ENCODE measurements at places on chromosomes 3 and 15. TPM values are rescaled to one million over a fixed set of nuclear protein-coding genes. Genes with fewer than 3 reads are reported as not detected.
A peak's percentile ranks its signal among the peaks of the same experiment; 100 is the strongest.

DNA sequence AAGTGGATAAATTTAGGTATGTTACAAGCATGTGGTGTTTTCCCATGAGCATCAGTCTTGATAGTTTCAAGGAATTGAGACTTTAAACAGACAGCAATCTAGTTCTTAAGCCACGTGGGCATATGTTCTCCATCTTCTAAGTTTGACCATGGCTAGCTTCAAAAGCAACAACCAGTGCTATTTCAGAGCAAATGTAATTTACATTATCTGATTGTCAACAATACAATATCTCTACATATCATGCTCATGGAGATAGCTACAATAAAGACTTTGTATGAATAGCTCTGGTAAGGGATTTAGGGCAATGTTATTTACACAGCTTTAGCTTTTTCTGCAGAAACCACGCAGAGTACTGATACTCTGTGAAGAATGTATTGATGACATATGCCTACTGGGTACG lies 38.8 kb upstream of the PDZRN3 start:
- no peak for ATAC-seq

- ATAC-seq: no peak
These were observed 174.0 kb downstream of the ERC2 start for GRCh38 chr3:56294286-56294685.

GRCh38 chr3:144760831-144761230 lies 789.2 kb downstream of the DIPK2A start:
- no peak for ATAC-seq

The FEZF2 gene
- total RNA-seq: not detected

- ATAC-seq: no peak
These were observed 135.6 kb downstream of the ALCAM start for GRCh38 chr3:105502333-105502732.

DNA sequence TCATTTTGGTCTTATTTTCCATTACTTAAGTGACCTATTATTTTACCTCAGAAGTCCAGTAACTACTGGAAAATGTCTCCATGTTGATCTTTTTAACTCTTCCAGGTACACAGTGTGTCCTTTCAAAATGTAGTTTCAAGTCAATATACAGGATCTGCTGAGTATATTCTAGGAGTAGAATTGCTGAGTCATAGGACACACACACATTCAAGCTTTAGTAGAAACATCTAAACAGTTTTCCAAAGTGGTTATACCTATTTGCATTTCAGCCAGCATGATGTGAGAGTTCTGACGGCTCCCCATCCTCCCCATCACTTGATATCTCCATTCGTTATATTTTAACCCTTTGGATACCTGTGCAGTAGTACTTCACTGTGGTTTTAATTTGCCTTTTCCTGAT lies 271.9 kb downstream of the MCTP2 start:
- no peak for ATAC-seq

DNA sequence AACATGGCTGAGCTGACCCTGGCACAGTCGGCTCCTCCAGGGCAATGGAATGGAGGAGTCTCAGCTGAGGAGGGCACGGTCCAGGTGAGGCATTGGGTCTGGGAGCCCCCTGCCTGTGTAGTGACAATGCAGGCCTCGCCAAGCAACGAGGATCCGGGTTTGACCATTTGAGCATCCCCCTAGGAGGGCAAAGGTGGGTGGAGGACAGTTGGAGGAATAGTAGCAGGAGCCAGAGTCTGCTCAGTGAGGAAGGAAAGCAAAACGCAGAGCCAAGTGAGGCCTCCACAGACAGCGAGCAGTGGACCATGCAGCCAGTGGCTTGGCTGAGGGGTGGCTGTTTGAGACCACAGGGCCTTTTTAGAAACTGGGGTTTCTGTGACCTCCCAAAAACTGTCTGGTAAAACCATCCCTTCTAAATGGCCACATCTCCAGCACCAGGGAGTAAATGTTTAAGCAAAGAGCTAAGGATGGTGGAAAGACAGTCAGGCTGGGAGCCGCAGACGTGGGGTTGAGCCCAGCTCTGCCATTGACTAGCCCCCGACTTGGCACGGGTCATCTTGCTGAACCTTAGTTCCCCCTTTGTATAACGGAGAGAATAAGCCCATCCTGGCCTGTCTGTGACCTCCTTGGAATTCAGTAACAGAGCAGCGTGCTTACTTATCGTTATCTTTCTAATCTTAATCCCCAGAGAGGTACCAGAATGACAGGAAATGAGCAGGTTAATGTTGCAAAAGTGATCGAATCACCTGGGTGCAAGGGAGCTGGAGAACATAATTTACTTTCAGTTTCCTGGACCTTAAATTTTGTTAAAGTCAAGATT lies 46.8 kb downstream of the CMTM6 start:
- no peak for ATAC-seq

The POLQ gene
- 4.7 TPM for total RNA-seq

The TLR9 gene
- total RNA-seq: 0.04 TPM

- ATAC-seq: no peak
These were observed 7.7 kb upstream of the SYN2 start for GRCh38 chr3:11996480-11996879.

GRCh38 chr3:57009367-57009766 lies 51.1 kb upstream of the SPATA12 start:
- ATAC-seq: no peak

DNA sequence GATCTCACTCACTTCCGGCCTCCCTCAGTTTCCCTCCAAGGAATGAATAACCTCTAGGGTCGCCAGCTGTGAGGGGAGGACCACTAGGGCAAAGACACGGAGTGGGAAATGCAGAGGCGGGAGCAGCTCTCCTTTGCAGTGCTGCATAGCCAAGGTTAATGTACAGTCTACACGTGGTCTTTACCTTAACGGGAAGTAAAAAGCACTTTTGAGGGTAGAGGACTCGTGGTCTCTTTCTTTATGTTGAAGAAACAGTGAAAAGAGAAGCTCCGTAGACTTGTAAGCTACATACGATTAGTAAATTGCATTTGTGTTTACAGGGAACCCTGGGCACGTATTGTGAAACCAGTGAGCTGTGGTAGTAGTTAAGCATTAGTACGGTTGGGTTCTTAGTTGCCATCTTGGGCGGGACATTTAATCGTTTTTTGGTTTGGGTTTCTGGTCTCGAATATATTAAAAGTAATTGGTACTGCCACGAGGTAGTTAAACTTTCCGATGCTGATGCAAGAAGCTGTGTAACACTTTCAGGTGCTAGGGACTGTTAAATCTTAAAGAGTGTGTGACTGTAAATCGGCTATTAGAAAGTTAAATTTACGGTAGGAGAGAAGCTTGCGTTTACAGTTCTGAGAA lies 828 bp downstream of the U2SURP start:
- ATAC-seq: peak; percentile 31

DNA sequence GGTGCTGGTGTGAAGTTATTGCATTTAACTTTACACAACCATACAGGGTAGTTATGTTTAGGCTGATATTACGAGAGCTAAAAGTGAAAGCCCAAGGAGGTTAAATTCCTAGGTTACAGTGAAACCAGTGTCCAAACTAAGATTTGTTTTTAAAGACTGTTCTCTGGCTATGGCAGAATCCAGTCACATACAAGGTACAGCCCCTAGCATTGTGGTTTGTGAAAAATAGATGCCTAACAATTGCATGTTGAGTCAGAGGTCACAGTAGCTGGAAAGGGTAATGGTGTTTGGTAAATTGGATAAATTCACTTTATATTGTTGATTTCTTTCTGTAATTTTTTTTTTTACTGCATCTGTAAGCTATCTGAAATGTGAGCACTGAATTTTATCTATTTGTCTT lies 614.6 kb upstream of the TBL1XR1 start:
- no peak for ATAC-seq

- ATAC-seq: peak; percentile 70
These were observed 74.3 kb downstream of the FBLN2 start for GRCh38 chr3:13623101-13623654.

DNA sequence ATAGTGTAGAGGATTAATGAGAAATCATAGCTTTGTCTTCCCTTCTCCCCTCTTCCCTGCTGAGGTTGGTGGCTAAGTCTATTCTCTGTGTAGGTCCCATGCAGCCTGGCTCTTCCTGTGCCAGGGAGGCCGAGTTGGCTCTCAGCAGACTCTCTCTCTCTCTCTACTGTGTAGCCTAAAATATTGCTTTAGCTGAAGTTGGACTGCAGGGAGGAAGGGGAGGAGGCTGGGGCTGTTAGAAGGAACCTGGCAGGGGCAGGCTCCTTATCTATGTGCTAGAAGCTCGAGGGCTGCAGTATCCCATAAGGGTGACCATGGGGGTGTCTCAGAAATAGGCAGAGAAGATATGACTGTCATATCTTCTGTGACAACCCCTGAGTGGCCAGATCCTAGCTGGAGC lies 160.8 kb downstream of the EPHB1 start:
- ATAC-seq: no peak

The CALML4 gene
- total RNA-seq: 2.9 TPM

DNA sequence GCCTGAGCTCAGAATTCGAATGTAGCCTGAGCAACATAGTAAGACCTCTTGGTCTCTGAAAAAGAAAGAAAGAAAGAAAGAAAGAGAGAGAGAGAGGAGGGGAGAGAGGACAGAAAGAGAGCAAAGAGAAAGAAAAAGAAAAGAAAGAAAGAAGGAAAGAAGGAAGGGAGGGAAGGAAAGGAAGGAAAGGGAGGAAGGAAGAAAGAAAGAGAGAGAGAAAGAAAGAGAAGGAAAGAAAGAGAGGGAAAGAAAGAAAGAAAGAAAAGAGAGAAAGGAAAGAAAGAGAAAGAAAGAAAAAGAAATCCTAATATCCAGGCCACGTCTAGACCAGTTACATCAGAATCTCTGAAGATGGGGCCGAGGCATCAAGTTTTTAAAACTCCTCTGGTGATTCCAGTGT lies 50.7 kb downstream of the PPM1L start:
- no peak for ATAC-seq
